ENCODE measurements at places on chromosomes 12 and 14. TPM values are rescaled to one million over a fixed set of nuclear protein-coding genes. Genes with fewer than 3 reads are reported as not detected.
A peak's percentile ranks its signal among the peaks of the same experiment; 100 is the strongest.

CLEC7A gene
- total RNA-seq, result 7.4 TPM

NPAS3 gene
- 2.4 TPM for total RNA-seq

DNA sequence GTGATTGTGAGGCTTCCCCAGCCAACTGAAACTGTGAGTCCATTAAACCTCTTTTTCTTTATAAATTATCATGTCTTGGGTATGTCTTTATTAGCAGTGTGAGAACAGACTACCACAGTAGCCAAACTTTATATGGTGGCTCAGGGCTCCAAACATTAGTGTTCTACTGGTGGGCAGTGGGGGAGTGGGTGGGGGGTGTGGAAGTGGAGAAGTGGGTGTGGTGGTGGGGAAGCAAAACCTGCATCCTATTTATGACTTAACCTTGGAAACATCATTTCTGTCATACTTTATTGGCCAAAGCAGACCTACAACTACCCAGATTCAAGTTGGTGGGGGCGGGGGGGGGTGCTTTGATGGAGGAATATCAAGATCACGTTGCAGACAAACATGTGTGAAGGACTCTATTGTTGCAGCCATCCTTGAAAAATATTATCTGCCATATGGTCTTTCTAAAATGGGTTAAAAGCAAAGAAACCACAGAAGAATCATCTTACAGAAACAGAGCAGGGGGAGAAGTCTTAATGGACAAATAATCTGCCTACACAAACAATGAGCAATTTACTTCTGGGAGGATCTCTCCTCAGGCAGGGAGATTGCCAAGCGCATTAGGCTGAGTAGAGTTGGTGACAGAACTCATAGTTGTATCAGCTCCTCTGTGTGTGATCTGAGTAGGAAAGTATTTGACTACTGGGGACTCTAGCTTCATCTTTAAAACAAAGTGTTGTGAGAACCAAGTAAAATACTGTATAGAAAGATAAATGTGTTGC lies 1.4 kb upstream of the PWP1 start:
- DNase-seq, result no peak

ZC3H14 gene
- total RNA-seq, result 38.0 TPM

CLEC4D gene
- 0.21 TPM for total RNA-seq

- DNase-seq, result peak; percentile 73
These were observed 101.0 kb downstream of the BEGAIN start for GRCh38 chr14:100486025-100486828.

GRCh38 chr12:25976289-25976688 lies 17.8 kb downstream of the RASSF8 start:
- DNase-seq, result no peak

- DNase-seq, result no peak
These were observed 41.9 kb downstream of the SLC38A4 start for GRCh38 chr12:46783871-46784270.

SMCO3 gene
- total RNA-seq, result 0.44 TPM

GRCh38 chr14:87866116-87866515 lies 126.9 kb downstream of the GALC start:
- no peak for DNase-seq

PAH gene
- not detected for total RNA-seq

DNA sequence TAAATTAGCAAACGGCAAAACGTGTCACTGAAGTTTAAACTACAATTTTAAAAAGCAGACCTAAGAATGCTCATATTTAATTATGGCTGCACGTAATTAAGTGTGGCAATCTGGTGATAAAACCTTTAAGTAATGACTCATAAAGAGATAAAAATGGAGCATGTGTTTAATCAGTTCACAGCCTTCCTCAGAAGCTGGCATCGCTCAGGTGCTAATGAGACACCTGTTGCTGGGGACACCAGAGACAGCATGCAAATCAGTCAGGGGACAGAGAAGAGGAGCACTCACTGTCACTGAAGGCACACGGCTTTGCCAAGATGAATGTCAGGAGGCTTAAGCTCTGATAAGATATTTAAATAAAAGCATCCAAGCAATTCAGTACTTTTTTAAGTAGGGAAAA lies 840.3 kb downstream of the GALC start:
- no peak for DNase-seq

- DNase-seq, result no peak
These were observed 230.7 kb downstream of the SNAPC1 start for GRCh38 chr14:61992926-61993325.

ENDOU gene
- total RNA-seq, result 0.62 TPM

CCDC177 gene
- not detected for total RNA-seq

- no peak for DNase-seq
These were observed 4.2 kb upstream of the SLC8A3 start for GRCh38 chr14:70192915-70193314.

DNA sequence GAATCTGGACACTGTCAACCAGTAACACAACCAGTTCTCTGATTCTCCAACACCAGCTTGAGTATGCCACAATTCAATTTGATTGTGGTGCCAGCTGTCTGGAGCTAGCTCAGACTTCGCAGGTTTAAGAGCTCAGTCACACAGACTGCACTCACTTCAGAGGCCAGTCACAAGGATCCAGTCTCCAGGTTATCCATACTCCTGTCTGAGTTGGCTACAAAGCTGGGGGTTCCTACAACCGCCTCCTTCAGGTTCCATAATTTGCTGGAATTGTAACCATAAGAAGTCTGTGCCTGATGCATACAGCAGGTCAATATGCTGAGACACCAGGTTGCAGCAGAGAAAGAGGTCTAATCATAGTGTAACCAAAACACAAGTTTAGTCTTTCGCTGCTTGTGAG lies 70.5 kb upstream of the CPSF6 start:
- DNase-seq, result no peak

KLHDC1 gene
- 11.8 TPM for total RNA-seq

BLOC1S1 gene
- 119 TPM for total RNA-seq

MAP1LC3B2 gene
- total RNA-seq, result 2.1 TPM

LMO3 gene
- 7.6 TPM for total RNA-seq

DNA sequence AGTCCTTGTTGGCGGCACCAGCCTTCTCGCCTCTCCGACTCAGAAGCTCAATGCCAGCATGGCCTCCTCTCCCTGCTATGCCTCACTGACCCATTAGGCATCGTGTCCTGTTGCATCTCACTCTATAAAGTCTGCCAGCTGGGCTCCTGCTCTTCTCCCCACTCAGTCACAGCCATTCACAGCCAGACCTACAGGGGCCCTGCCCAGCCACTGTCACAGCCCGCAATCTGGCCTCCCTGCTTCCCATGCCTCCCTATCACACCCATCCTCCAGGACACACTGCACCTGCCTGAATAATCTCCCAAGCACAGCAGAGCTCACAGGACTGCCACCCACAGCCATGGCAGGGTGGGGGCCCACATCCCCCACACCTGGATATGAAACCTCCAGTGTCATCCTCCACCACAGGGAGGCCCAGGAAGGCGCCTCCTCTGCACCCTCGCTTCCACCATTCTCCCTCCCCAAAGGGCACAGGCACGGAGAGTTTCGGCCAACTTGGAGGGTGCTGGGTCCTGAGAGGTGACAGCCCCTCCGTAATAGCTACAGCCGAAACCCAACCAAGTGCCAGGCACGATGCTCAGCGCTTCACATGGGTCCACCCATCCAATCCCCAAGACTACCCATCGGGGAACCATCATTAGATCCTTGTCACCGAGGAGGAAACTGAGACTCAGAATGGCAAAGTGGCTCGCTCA lies 370.3 kb downstream of the BCL11B start:
- no peak for DNase-seq

GRCh38 chr14:34707722-34708121 lies 6.7 kb downstream of the CFL2 start:
- no peak for DNase-seq

GRCh38 chr12:109588461-109589239 lies 15.1 kb downstream of the MVK start:
- no peak for DNase-seq

CTSG gene
- total RNA-seq, result 5.3 TPM

- DNase-seq, result no peak
These were observed 1.4 kb downstream of the WSB2 start for GRCh38 chr12:118059341-118060191.

TCL1B gene
- not detected for total RNA-seq

DNA sequence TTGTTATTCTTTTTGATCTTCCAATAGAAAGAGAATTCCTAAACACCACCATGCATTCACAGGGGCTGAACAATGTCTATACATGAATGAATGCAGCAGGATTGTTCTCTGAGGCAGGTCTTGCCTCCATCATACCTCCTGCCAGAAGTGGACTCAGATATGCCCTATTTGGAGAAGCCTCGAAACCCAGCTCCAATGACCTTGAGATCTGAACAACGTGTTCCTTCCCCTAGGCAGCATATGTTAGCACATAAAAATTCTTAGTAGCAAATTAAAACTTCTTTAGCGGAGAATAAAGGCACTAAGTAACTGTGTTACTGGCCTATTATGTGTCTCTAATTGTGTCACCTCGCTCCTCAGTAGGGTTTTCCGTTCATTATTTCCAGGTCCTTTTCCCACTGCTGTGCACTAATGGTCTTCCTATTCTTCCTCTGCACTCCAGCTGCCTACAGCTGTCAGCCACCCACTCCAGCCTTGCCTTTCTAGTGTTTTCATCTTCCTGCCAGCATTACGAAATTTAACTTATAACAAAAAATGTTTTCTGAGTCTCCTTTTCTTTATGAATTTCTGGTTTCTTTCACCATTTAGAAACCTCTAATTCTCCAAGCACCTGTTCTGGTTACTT lies 62.6 kb upstream of the IGF1 start:
- DNase-seq, result peak; percentile 32

GRCh38 chr12:122128481-122128880 lies 45.5 kb downstream of the IL31 start:
- no peak for DNase-seq

DNA sequence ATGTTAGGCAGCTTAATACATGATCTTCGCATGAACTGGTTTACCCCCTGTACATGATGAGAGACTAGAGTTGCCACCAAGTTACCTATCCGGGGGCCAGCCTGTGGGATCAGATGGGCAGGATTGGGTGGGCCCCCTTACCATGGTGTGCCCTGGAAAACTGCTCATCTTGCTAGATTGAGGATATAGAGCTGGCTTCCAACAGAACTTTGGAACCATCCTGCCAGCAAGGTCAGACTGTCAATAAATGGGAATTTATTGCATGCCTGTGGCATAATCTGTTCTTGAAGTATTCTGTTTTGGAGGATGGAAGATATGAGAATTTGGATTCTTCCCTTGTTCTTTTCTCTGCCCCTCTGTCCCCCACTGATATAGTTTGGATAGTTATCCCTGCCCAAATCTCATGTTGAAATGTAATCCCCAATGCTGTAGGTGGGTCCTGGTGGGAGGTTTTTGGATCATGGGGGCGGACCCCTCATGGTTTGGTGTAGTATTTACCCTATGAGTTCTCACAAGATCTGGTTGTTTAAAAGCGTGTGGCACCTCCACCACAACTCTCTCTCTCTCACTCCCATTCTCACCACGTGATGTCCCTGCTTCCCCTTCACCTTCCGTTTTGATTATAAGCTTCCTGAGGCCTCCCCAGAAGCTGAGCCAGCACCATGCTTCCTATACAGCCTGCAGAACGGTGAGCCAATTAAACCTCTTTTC lies 3.7 kb upstream of the TM9SF1 start:
- no peak for DNase-seq

DNA sequence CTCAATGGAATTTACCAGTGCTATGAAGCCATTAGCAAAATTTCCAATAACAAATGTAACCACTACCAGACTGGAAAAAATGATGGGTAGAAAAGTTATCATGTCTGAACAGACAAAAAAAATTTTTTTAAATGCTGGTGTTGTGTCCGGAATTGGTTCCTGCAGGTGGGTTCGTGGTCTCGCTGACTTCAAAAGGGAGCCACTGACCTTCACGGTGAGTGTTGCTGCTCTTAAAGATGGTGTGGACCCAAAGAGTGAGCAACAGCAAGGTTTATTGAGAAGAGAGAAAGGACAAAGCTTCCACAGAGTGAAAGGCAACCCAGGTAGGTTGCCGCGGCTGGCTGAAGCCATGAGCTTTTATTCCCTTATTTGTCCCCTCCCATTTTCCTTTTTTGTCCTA lies at the start of gene TAS2R43:
Gene TAS2R43, minus strand, starts transcription at position 186 of the 400 bp plus-strand sequence. Its CDS starts 84 bp downstream, at position 102.
- no peak for DNase-seq

PTGDR gene
- 0.85 TPM for total RNA-seq

- no peak for DNase-seq
These were observed 106.0 kb downstream of the RMST start for GRCh38 chr12:97568336-97569180.

DNA sequence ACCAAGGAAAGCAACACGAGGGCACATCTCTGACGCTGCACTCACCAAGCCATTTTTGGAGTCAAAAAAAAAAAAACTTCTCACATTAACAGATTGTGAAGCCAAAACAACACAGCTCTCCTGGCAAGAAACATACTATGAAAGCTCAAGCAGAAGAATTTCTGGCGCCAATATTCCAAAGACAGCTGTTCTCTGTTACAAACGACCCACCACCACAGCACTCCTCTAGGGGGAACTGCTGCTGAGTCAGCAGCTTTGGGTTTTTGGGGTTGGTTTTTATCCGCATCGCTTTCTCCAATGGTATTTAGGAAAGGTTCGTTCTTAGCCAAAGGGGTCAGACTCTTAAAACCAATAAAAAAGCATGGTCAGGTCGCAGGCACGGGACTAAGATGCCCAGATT lies 379.4 kb downstream of the RPS29 start:
- DNase-seq, result no peak

- DNase-seq, result peak; percentile 25
These were observed 74.3 kb upstream of the CPM start for GRCh38 chr12:69007101-69007854.

- DNase-seq, result no peak
These were observed 239.4 kb downstream of the C12orf75 start for GRCh38 chr12:105569886-105570285.

ASCL1 gene
- not detected for total RNA-seq

DNA sequence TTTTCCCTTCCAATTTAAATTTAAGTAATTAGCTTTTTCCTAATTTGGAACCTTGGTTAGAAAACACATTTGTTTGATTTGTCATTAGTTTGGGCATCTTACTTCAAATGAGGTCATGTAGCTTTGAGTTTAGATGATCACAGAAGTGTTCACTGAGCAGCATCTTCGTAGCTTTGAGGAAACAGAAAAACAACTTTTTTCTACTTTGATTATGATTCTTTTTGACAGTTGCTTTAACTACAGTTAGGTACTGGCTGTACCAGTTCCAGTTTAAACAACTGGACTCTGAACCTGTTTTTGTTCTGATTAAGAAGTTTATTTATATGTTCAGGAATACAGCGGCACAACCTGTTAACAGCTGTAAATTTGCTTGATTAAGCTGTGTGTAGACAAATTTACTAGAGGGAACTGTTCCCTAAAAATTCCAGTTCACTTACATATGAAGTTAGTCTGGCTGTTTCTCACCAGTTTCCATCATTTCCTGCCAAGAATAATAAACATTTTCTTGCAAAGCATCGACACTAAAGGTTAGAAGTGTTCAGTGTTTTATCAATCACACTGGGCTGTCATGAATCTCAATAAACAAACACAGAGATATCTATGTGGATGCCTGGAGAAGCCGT lies 191.9 kb downstream of the RAD51B start:
- no peak for DNase-seq

DNA sequence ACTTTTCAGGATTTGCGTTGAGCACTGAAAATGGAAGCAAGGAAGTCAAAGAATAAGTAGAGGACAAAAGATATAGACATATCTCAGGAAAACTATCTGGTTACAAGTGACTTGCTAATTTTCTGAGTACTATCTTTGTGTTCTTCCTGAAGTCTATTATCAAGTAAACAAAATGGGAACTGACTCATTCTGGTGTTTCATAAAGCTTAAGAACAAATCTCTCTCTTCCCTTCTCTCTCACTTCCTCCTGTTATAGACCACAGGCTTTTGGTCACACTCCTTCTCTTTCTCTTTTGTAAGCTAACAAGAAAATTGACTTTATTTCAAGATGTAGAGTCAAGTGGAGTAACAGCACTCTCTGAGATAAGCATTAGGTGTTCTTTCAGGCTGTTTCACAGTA lies 406.6 kb upstream of the SYT1 start:
- DNase-seq, result no peak

- DNase-seq, result no peak
These were observed 59.6 kb downstream of the GNS start for GRCh38 chr12:64699504-64700115.

A2ML1 gene
- total RNA-seq, result not detected

TROAP gene
- 1.5 TPM for total RNA-seq

All from left cardiac atrium (tissue), 4 donors.